ENCODE measurements at places on chromosomes 2 and 18.

- DNase-seq: no peak
These were observed 541.7 kb downstream of the MBD2 start for GRCh38 chr18:53682796-53683195.

DNA sequence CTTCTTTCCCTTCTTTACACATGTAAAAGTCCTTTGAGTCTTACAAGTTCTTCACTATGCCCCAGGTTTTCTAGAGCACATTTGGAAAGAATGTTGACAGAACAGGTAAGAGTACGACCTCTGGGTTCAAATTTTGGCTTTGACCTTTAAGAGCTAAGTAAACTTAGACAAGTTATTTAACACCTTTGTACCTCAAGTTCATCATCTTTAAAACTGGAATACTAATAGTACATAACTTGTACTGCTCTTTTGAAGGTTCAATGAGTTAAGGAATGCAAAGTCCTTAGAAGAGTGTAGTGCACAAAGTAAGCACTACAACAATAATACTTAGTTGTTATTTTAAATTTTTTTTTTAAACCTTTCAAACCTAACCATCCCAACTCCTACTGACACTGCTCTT is 156.6 kb downstream of the TMEFF2 start:
- no peak for DNase-seq

GRCh38 chr2:197784956-197785941 is at the start of gene BOLL:
BOLL (minus strand) TSS chr2:197785319; CDS start chr2:197781850, 3,469 bp downstream.
- DNase-seq: no peak

DNA sequence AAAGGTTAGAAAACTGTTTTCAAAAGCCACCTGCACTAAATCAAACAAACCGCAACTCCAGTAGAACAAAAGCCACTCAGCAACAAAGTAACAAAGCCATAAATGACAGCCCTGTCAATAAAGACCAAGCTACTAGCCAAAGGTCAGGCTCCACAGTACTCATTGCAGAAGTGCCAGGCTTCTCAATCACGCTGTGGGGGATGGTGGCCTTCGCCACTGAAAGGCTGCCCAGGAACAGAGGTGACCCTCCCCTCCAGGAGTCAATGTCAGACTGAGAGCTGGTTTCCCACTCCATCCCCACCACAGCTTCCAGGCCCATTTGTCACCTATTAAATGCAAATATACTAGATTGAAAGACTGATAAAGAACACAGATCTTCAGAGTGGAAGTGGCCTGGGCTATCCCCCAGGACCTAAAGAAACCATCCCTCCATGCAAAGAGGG is 5.9 kb downstream of the ATP8B1 start:
- no peak for DNase-seq

DNA sequence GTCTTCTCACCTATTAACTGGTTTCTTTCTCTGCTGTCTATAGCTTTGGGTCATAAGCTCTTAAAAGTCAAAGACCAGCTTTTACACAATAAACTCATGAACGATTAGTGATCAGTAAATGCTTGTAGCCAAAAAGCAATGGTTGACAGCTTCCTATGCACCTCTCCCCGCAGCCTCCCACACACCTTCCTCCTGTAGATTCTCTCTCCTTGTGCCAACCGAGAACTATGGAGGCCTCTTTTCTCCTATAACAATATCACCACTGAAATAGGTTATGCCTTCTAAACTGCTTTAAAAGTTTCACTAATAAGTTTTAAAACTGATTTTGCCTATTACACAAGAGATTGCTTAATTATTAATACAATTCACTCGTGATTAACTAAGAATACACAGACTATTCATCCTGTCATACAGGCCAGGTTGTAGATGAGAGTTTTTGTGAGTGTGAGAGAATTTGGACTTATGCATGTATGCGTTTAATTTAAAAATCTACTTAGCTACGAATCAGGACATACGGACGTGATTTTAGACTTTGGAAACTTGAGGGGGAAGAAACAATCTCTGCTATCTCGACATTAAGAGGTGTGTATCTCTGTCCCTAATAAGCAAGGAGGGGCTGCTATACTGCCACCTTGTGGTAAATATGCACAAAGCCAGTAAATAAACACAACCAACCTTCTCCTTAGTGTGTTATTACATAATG is 229.1 kb upstream of the RBBP8 start:
- no peak for DNase-seq

- no peak for DNase-seq
These were observed 245.7 kb upstream of the REG3G start for GRCh38 chr2:78779761-78780160.

- no peak for DNase-seq
These were observed 517.0 kb downstream of the PTPRM start for GRCh38 chr18:8084160-8084559.

- peak; percentile 8 for DNase-seq
These were observed 331.6 kb downstream of the DYSF start for GRCh38 chr2:71784734-71785511.

GRCh38 chr2:100281521-100282438 is 40.5 kb downstream of the LONRF2 start:
- no peak for DNase-seq

DNA sequence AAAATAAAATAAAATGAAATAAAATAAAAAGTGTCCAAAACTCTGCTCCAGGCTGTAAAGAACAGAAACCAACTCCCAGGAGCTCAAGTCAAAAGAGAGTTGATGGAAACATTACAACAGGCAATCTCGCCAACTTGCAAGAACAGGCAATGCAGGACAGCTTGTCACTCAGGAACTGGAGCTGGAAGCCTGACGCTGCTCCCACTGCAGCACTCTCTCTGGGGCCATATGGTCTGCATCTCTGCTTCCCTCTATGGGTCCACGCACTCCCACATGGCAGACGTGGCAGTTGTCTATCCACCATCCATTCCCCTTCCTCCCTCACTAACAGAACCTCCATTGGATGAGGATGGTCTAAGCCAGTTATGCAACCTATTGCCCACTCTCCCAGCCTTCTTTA is 23.3 kb upstream of the ARPC2 start:
- no peak for DNase-seq

GRCh38 chr2:149561309-149561926 is 26.2 kb downstream of the MMADHC start:
- peak; percentile 36 for DNase-seq

DNA sequence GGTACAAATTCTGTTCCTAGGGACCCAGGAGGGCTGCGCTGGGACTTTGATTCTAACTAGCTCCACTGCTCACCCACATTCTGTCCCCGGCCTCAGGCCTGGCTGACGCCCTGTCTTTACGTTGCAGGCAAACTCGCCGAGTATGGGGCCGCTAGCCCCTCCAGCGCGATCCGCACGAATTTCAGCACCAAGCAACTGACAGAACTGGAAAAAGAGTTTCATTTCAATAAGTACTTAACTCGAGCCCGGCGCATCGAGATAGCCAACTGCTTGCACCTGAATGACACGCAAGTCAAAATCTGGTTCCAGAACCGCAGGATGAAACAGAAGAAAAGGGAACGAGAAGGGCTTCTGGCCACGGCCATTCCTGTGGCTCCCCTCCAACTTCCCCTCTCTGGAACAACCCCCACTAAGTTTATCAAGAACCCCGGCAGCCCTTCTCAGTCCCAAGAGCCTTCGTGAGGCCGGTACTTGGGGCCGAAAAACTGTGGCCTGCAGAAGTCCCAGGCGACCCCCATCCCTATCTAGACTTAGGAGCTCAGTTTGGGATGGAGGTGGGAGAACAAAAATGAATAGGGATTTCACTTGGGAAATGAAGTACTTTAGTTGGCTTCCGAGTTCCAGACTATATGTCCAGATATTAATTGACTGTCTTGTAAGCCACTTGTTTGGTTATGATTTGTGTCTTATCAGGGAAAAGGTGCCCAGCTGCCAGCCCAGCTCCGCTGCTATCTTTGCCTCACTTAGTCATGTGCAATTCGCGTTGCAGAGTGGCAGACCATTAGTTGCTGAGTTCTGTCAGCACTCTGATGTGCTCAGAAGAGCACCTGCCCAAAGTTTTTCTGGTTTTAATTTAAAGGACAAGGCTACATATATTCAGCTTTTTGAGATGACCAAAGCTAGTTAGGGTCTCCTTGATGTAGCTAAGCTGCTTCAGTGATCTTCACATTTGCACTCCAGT is 1.5 kb downstream of the HOXD1 start:
- no peak for DNase-seq

DNA sequence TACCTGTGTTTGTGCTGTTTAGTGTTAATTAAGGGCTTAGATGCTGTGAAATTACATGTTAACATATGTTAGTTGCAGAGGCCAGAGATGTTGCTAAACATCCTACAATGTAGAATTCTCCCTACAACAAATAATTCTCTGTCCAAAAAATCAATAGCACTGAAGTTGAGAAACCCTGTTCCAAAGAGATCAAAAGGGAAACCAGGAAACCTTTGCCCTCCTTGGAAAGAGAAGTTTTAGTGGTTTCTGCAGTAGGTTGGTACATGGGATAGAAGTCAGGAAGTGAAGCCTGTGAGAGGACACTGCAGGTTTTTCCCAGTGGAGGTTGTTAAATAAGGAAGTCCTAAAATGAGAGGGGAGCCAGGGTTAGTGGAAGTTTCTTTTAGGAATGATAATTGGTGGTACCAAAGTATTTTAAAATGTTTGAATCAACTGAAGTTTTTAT is 6.3 kb upstream of the RMDN2 start:
- no peak for DNase-seq

DNA sequence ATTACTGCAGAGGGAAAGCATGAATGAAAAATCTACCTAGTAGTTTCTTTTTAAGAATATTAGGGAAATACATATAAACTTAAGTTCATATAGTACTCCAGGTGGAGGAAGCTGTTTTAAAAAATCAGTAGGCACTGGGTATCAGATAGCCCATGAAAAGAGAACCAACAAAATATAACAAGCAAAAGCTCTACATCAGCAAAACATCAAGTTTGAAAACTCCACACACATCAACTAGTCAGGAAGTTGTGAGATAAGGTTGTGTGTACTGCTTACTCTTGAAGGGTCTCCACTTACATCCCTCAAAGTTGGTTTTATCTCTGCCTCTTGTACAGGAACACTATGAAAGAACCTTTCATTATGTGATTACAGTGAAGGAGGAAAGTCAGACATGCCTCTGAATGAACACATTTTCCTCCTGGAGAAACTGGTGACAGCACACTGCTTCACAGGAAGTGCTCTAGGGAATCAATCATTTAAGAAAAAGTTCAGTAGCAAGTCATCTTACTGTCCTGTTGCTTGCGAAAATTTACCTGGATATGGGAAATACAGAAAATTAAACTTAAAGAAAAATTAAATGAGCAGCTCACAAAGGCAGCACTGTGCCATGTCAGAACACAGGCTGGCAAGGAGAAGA is 57.7 kb downstream of the THADA start:
- DNase-seq: no peak

DNA sequence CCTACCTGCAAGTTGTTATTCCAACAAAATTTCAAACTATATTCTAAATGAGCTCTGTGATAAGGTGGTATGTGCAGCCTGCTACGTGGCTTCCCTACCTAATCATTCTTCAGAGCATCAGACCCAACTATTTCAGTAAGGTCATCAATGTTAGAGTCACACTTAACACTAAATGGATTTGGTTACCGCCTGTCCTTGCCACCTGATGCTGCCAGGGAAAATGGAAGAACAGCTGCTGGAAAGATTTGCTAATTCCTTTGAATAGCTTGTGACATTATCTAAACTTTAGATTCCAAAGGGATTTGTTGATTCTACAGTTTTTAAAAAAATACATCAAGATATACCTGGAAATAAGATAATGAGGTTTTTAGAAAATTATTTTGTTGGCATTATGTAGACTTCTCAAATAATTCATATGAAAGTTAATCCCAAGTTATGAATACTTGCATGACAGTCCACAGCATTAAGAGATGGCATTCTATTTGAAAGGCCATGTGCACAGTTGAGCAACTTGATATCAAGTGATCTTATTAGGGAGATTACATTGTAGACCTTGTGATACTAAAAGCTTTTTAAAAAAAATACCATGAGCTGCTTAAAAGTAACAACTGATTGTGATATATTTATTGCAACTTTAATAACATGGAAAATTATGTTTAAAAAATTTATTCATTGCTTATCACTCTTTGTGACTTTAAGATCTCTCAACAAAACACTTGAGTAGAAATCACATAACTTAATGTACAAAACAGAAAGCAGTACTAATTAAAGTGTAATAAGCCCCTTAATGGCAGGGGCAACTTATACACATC is 98.3 kb upstream of the UGP2 start:
- no peak for DNase-seq

GRCh38 chr2:241773511-241774418 is 2.9 kb upstream of the GAL3ST2 start:
- DNase-seq: no peak

GRCh38 chr2:63819256-63819655 is 22.4 kb upstream of the UGP2 start:
- DNase-seq: no peak

GRCh38 chr2:28750316-28751251 is 1.0 kb upstream of the PPP1CB start:
- peak; percentile 51 for DNase-seq

- no peak for DNase-seq
These were observed 80.4 kb upstream of the RPL31 start for GRCh38 chr2:100921685-100922161.

DNA sequence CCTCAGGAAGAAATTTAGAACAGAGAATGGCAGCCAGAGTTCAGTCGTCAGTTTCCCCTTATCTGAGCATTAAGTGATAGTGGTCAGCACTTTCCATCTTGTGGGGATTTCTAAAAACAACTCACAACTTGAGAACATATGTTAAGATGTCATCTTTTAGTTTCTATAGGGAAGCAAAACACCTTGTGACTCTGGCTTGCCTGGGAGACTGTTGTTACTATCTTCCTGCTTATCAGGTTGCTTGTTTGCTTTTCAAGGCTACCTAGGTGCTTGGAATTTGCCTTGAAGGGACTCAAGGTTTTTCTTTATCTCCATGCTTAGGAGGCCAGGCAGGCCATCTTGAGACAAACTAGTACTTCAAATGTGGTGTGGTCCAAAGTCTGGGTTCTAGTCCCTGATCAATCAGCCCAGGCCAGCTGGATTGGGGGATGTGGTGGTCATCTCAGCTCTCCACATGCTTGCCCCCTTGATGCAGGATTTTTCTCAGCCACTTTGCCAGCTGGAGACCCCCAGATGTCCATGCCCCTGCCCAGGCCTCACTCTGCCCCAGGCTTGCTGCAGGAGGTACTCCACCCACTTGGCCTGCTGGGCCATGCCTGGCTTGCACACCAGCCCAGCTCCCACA is 125.9 kb downstream of the LYPD1 start:
- no peak for DNase-seq

DNA sequence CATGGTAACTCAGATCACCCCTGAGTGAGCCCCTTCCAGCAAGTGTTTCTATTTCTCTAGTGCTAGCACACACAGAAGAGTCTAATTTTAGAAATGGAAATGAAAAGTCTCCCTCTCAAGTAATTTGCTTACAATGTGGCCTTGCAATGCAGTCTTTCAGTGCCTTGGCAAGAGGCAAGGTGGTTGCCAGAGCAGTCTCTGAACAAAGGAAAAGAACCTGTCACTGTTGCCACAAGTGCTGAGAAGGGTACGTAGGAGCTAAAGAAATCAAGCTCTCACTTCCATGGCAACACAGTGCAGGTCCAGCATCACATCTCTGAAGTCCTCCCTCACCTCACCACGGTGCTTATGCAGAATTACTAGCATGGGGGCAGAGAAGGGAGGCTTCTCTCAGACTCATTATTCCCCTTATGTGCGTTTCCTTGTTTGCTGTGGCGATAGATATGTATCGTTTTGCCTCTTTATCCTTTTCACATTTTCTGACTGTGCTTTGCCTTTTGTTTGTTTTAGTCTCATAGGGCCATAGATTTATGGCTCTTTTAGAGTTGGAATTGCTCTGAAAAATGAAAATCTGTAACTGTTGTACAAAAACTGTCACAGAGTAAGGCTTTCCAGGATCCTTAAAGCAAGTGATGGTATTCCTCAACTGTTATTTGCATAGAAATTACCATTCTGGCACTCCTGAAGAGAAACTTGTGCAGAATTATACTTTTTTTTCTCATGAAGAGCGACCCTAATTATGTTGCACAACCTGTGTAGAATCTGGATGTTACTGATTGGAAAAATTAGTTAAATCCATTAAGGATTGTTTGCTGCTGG is 164.8 kb downstream of the CCDC85A start:
- no peak for DNase-seq

Measured in stimulated activated CD8-positive, alpha-beta memory T cell treated with anti-CD3 and anti-CD28 coated beads, Interleukin-4, amount 100 ng/mL, for 48 hours (primary cell).